Stimulated activated CD8-positive, alpha-beta memory T cell treated with anti-CD3 and anti-CD28 coated beads, Interleukin-4, amount 100 ng/mL, for 1 hour (primary cell): ENCODE measurements at places on chromosomes 2 and 18.

DNA sequence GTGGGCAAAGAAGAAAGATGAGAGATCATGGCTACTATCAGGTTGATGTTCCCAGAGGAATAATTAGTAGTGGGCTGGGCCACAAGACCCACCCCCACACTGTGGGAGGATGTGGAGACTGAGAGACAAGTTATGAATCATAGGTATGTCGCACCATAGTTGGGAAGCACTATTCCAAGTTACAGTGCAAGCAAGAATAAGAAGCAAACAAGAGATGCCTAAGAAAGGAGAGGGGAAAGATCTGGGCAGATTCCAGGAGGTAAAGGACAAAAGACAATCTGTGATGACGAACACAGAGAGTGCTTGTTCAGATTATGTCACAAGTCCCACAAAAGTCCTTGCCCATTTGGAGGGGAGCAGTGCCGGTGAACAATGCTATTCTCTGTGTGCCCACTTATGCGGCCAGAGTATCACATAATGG, 56.6 kb downstream of the FAM228A start:
- DNase-seq: no peak

GRCh38 chr2:101658387-101658786, 39.1 kb upstream of the MAP4K4 start:
- DNase-seq: no peak

- DNase-seq: no peak
Observed at GRCh38 chr2:201414099-201415023, 36.9 kb downstream of the TRAK2 start.

DNA sequence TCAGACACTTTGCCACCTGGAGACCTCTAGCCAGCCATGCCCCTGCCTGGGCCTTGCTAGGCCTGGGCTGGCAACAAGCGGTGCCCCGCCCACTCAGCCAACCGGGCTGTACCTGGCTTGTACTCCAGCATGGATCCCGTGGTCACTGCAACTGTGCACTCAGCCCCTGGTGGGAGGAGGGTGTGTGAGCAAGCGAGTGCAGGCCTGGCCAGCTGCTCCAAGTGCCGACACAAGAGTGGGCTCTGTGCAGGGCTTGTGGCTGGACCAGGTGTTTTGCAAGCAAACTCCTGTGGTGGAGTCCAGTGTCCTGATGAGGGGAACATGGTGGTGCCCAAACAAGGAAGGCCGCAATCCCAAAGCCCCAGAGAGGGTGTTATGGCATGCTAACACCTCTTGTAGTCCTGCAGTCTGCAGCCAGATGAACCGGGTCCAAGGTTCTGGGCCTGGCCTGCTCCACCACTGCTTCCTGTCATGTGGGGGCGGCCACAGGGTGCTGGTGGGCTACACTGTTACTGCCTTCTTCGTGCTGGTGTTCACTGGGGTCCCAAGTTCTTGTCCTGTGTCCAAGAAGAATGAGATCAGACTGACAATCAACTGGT, 60.1 kb upstream of the CD28 start:
- DNase-seq: no peak

- DNase-seq: no peak
Observed at GRCh38 chr2:28403370-28403956, 10.8 kb downstream of the FOSL2 start.

- no peak for DNase-seq
Observed at GRCh38 chr2:36783246-36783645, 86.7 kb downstream of the VIT start.

GRCh38 chr2:126527836-126528490, 128.0 kb upstream of the GYPC start:
- DNase-seq: peak; percentile 43

- DNase-seq: no peak
Observed at GRCh38 chr2:169426069-169426663, 53.1 kb upstream of the BBS5 start.
